ENCODE measurements at places on chromosomes 5 and 9. TPM values are rescaled to one million over a fixed set of nuclear protein-coding genes. Genes with fewer than 3 reads are reported as not detected.

- no peak for DNase-seq
Measured at GRCh38 chr5:172807766-172808311, 26.2 kb upstream of the ERGIC1 start.

- no peak for DNase-seq
Measured at GRCh38 chr5:129097498-129098296, 3.1 kb downstream of the ISOC1 start.

DNA sequence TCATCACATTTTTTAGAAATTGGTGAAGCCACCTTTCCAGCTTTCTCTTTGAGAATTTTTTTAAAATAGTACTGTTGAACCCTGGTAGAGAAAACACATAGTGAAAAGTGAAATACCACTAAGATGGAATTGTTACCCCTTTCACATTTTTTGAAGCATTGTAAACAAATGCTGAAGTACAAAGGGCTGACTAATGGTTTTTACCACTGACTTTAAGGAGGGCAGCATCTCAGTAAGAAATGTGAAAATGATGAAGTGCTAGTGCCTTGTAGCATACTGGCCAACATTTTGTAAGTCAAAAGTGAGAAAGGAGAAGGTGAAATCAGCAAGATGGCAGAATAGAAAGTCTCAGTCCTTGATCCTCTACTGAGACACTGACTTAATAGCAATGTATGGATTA, 320.6 kb downstream of the PJA2 start:
- no peak for DNase-seq

GRCh38 chr9:83379045-83379444, 159.2 kb downstream of the FRMD3 start:
- DNase-seq, result no peak

DNA sequence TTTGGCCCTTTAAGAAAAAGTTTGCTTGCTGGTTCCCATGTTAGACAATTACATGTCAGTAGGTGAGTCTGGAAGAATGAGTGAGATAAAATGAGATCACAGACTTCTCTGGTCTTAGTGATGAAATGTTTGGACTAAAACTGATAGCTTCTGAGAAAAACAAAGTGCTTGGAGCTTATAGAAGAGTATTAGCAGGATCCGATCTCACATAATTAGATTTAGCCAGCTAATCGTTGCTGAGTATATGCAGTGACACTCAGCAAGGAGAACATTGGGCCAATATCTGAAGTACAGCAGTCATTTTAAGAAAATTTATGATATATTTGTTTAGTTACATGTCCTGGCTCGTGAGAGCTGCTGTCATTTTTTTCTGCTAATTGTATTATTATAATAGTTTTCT, 135.8 kb downstream of the SNCAIP start:
- DNase-seq, result no peak

DNA sequence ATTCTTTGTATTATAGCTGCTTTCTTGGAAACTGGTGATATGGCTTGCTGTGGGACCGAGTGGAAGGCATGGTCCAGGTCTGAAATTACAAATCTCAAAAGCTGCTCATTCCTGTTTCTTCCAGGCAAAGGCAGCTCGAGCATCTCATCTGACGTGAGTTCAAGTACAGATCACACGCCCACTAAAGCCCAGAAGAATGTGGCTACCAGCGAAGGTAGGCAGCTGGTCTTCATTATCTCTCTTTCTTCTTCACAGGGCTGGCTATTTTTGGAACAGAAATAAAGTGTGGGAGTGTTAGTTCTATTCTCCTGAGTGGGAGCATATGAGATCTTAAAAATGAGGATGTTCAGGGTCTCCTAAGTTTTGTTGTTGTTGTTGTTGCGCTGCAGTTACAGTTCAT, 115.9 kb downstream of the FBXL7 start:
- DNase-seq, result no peak

- no peak for DNase-seq
Measured at GRCh38 chr9:125444166-125444565, 182.5 kb downstream of the GAPVD1 start.

The POLR3G gene
- 8.6 TPM for total RNA-seq

The TAF11L7 gene
- total RNA-seq, result not detected

The APBA1 gene
- total RNA-seq, result 3.6 TPM

The NPR2 gene
- 13.4 TPM for total RNA-seq

The GPR151 gene
- total RNA-seq, result not detected

The GARNL3 gene
- 4.0 TPM for total RNA-seq

The ANGPTL2 gene
- total RNA-seq, result not detected

The LCN12 gene
- 0.68 TPM for total RNA-seq

The FAM151B gene
- not detected for total RNA-seq

The C9orf50 gene
- total RNA-seq, result not detected

Measured in activated CD8-positive, alpha-beta memory T cell treated with anti-CD3 and anti-CD28 coated beads, Interleukin-2, amount 10 ng/mL, durations not matched to agents 7 days and 5 days (primary cell).